ENCODE measurements at places on chromosomes 6 and 20.

- DNase-seq, result no peak
These were observed 19.5 kb downstream of the KIAA0408 start for GRCh38 chr6:127439718-127440117.

GRCh38 chr6:8180327-8181159 lies 78.2 kb upstream of the EEF1E1 start:
- no peak for DNase-seq

GRCh38 chr20:21324126-21324525 lies 21.0 kb downstream of the XRN2 start:
- no peak for DNase-seq

GRCh38 chr20:61295249-61295648 lies 43.2 kb downstream of the CDH4 start:
- no peak for DNase-seq

GRCh38 chr6:52503851-52504781 lies 72.7 kb downstream of the TRAM2 start:
- DNase-seq, result peak; percentile 42

GRCh38 chr20:31490752-31491151 lies 15.7 kb downstream of the REM1 start:
- no peak for DNase-seq

- no peak for DNase-seq
These were observed 25.1 kb upstream of the HSF2 start for GRCh38 chr6:122374307-122374706.

DNA sequence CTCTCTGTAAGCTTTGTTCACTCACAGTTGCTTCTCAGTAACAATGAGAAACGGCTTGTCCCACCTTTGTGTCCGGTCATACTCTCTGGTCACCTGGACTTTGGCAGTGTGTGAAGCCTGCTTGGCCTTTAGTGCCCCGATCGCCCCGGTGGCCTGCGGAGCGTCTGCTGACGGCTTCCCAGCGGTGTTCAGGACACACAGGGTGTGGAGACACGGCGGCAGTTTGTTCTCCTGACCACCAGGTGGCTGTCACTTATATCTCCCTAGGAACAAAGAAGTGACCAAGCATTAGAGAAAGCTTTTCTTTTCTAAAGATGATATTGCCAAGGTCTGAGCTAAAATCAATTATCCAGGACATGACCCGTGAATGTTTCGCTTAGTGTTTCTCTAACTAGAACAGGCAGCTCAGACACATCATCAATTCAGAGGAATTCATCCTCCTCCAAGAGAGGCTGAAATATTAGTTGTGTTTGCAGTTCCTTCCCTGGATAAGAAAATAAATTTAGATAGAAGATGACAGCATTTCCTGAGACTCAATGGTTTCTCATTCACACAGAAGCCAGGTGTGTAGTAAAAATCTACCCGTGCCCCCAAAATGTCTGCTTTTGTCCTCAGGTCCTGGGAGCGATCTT lies 167.4 kb upstream of the THBS2 start:
- no peak for DNase-seq

DNA sequence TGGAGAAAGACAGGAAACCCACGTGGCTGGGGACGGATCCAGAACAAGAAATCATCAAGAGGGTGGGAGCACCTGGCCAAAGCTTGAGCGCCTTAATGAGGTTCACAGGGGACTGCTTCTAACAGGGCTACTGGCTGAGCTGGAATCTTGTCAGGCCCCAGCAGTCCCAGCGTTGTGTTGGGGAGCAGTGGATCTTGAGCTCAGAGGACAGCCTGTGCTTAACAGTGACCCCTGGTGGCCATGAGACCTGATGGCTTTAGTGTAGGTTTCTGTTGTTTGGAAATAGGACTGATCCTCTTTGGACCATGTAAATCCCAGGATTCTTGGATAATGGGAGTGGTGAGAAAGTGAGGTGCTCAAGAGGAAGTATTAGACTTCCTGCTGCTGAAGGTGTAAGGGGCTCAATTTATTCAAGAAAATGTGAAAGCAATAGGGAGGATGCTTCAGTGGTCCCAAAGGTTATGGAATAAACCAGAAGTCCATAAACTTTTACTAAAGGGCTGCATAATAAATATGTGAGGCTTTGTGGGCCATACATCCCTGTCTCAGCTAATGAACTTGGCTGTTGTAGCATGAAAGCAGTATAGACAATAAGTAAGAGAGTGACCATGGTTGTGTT lies 216.2 kb downstream of the NFATC2 start:
- peak; percentile 29 for DNase-seq

DNA sequence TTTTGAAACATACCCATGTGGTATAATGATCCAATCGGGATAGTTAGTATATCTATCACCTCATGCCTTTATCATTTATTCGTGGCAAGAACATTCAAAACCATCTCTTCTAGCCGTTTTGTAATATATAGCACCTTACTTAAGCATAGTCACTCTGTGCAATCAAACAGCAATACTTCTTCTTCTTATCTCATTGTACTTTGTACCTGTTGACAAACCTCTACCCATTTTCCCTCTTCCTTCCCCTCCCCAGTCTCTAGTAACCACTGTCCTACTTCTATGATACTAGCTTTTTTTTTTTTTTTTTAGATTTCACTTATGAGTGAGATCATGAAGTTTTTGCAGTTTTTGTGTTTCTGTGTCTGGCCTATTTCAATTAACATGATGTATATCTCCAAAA lies 296.7 kb downstream of the EYS start:
- no peak for DNase-seq

DNA sequence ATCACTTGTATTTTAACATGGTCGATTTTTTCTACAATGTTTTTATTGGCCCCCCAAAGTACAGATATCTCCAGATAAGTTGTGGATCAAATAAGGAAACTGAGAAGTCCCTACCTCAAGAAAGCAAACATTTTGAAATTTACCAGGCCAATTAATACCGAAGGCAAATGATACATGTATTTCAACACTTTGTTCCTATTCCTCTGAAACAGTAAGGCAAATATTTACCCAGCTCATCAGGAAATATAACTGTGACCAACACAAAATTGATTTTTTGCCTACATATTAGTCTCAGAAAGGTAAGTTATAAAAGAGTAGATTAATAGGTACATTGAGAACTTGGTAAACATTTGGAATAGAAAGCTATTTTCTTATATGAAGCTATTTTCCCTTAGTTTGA lies 51.3 kb upstream of the ADGRF5 start:
- no peak for DNase-seq

DNA sequence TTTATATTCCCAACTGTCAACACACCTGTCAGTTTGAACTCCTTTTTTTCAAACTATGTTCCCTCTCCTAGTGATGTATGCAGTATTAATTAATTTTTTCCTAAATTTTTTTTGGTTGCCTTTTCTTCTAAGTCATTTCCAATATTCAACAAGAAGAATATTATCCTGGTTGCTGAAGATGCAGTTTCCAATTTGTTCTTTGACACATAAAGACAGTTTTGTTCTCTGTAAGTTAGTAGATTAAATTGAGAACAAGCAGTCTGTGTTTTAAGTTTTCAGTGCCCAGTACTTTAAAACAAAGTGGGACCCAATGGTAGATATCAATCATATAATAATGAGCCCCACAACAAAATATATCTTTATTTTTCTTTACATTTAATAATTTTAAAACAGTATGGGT lies 47.3 kb downstream of the GJA1 start:
- DNase-seq, result no peak

GRCh38 chr20:49052334-49052733 lies 6.2 kb downstream of the CSE1L start:
- DNase-seq, result no peak

- DNase-seq, result no peak
These were observed 291.8 kb upstream of the MARCKS start for GRCh38 chr6:113565306-113565705.

DNA sequence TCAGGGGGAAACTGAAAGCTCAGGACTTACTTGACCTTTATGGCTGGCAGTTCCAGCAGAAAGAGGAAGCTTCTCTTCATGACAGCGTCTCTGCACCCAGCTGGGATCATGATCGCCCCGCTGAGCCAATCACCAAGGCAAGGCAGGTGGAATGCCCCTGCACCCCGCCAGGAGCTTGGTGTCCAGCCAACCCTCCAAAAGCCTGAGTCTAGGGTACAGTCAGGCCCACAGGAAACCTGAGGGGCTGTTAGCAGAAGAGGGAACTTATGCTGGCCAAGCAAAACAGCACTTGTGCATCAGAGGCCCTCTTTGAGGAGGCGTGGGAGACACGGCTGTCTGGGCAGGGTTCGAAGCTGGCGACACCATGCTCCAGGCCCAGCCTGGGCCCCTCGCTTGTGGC lies 188.3 kb upstream of the GMDS start:
- no peak for DNase-seq

DNA sequence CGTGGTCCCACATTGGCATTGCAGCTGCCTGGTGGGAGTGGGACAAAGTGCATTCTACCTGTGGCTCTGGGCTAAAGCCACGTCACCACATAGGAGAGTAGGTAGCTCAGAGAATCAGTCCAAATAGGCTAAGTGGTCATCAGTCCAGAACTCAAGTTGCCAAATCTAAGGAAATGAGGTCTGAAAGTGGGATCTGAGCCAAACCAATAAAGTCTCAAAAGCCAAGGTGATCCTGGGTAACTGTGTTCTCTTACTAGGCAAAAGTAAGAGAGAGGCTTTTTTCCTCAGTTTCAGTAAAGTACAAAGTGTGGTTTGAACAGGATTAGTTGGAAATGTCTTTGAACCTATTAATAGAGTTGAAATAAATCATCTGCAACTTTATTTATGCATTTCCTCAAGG lies 68.6 kb upstream of the CNKSR3 start:
- DNase-seq, result no peak

DNA sequence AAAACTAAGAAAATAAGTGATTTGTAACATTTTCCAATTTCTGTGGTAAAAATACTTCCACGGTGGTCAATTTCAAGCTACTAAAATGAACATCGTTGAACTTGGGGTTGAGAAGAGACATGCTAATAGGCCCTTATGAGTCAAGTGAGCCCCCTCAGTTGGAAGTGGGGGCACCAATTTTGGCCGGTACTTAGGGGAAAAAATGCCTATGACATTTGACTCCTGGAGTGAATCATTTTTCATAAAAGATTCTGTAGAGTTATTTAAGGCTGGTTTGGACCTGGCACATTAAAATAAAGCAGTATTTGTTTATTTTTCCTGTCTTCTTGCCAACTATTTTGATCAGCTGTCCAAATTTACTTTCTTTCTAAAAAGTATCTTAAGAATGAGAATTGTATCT lies 32.4 kb upstream of the CAP2 start:
- no peak for DNase-seq

DNA sequence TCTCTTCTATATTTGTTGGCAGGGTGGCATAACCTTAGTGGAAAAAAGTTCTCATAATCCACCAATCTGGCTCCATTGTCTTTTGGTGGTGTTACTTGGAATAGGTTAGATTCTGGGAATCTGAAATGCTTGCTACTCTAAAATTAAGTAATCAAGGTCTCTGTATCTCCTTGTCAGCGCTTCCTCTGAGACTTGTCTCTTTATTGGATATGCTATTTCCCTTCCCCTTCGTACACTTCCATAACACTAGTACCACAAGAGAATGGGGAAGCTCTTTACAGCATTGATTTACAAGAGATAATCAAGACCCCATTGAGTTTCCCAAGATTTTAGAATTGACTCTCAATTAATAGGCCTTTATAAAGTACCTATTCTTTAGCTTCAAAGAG lies 280.2 kb downstream of the ADGB start:
- no peak for DNase-seq

DNA sequence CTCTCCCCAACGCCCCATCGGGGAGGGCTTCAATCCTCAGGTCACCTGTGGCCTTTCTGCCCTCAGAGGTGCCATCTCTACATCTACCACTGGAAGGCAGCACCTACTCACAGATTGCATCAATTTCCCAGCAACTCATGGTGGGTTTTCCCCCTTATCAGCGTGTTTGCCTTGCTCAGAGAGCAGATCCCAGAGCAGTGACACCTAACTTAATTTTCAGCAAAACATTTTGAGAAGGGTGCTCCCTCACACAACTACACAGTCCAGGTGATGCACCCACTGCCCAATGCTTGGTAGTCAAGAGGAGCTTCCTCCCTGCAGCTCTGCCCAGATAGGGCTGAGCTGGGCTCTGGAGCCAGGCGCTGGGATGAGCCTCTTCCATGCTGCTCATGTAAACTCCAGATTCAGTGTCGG lies 48.2 kb downstream of the PLG start:
- no peak for DNase-seq

DNA sequence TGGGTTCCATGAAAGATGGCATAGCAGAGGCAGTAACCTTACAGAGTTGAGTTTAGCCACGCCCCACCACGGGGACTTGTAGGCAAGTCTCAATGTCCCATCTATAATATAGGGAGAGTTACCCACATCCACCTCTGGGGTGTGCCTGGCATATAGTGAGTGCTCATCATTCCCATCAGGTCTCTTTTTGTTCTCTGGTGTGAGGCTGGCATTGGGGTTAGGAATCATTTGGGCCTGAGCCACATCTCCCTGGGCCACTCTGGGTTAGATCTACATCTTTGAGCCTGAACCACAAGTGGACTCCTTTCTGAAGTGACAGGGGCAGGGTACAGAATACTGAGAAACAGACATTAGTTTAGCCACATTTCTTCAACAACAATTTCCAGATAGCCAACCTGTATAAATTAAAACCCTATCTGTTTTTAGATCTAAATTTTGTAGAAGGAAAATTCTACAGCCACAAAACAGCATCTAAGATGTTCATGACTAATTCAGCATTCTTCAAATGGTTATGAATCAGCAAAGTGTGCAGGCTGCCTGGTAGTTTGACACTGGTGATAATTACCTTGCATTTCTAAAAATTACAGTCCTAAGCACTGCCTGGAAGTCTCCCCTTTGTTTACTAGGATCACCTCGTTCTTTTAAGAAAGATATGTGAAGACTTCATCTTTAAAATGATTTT lies 20.1 kb downstream of the RNF24 start:
- no peak for DNase-seq

- no peak for DNase-seq
These were observed 14.0 kb downstream of the GCNT2 start for GRCh38 chr6:10535193-10535592.

GRCh38 chr6:1678201-1678600 lies 68.5 kb downstream of the FOXC1 start:
- DNase-seq, result no peak

DNA sequence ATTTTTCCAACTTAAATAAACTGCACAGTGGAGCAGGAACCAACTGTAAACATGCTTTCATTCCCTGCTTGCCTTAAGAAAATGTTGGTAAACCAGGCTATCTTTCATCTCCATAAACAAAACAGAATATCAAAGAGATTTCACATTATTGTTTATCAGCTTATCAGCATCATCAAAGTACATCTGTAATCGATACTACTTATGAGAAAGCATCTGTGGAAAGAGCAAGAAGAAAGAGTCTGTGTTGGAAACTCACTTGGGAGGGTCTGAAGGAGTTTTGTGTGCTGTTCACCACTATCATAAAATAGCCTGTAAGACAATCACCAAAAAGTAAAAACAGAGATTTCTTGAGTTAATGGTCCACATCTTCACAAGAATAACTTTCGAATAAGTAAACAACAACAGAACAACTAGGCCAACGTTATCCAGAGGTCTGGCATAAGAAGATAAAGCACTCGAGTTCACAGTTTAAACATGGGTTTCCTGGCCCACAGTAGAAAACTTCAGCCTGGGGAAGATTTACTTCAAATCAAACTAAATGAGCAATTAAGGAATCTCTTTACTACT lies 47.9 kb downstream of the EPB41L2 start:
- DNase-seq, result no peak
